ENCODE measurements at places on chromosomes 5 and 9. TPM values are rescaled to one million over a fixed set of nuclear protein-coding genes. Genes with fewer than 3 reads are reported as not detected.

Gene AQP3
- total RNA-seq = 47.7 TPM

DNA sequence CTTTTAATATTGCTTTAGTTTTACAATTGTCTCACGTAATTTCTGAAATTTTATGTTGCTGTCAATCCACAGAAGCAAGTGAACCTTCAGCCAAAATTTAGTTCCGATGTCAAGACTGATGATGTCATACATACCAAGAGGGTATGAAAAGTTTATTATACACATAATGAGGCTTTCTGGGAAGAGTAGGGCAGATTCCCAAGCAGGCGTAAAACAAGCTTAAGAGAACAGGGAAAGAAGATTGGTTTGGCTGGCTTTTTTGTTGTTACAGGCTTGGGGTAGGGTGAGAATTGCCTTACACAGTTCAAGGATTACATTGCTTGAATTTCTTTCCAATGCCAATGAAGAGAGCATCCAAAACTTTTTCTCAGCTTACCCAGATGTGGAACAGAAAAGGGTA is 1962.9 kb upstream of the CDH6 start:
- DNase-seq = no peak

Gene CKMT2
- not detected for total RNA-seq

DNA sequence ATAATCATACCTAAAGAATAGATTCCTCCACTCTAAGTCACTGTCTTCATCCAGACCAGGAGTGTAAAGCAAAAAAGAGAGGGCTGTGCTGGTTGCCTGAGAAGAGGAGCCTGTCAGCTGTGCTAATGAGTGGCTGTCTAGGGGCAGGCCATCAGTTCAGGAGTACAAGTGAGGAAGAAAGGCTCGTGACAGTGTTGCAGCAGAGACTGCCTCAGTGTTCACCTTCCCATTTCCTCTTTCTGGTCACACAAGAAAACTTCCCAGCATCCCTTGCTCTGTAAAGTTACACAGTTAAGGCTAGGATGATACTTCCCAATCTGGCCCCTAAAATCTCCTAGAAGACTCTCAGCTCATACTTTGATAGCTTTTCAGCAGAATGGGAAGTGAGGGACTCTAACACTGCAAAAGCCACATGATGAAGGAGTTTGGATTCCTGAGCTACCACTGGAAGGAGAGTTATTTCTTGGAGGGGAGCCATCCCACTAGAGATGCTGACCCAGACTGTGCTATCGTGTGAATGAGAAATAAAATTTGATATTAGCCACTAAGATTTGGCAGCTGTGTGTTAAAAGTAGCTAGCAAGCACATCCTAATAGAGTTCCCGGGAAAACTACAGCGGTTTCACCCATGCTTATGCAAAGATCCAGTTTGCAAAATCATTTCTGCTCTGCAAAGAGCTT is 67.1 kb downstream of the ADAMTS12 start:
- no peak for DNase-seq

Gene ABCA1
- 34.2 TPM for total RNA-seq

GRCh38 chr9:14640294-14640693 is 52.9 kb downstream of the ZDHHC21 start:
- DNase-seq = no peak

GRCh38 chr9:131263701-131264100 is 12.6 kb downstream of the FAM78A start:
- DNase-seq = no peak

DNA sequence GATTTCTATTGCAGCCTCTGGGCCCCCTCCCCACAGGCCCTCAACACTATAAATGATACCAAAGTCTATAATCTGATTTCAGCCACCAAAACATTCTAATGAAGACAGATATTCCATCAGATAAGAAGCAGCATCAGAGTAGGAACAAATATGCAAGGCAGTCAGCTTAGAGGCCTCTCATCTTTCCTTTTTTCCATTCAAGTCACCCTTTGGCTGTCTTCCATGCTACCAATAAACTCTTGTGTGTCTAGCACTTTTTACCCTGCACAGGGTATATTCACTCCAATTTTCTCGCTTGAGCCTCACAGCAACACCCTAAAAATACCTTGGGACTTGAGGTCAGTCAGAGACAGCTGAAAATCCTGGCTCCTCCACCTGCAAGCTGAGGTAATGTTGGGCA is 193.7 kb downstream of the BRINP1 start:
- DNase-seq = no peak

DNA sequence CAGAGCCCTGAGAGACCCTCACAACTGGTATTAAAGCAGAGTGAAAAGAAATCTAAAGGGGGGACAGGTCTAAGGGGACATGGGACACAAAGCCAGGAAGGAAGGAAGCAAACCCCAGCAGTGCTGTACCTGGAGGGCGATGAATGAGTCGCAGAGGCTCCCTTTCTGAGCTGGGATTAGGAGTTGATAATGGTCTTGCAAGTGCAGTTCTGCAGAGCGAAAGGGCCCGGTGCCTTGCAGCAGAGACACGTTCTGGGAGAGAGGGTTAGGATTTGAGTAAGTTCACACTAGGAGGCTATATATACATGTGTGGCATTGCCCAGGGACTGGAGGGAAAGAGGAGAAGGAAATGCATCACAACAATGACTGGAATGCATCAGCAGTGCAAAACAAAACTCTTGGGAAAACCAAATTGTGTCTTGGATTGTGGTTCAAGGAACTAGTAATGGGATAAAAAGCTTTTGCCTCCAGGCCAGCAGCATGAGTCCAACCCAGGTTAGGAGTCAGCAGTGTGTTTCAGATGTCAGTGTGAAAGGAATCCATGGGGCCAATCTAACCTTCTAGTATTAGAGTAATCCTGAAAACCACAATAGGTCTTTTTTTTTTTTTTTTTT is 38.8 kb upstream of the LIFR start:
- peak; percentile 46 for DNase-seq

DNA sequence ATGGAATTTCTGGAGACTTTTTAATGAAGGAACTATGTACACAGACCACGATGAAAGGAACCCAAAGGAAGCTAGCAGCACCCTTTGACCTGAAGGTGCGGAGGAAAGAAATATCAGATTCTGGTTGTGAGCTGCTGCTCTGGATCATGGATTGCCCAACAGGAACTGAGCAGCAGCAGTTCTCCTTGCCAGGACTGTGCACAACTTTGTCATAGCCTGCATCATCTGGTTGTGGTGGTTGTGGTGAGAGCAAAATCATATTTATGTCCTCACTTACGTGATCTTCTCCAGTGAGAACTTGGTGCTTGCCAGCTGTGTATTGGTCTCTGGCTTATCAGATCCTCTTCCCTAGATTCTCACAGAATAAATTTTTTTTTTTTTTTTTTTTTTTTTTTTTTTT is 70.7 kb upstream of the LPAR1 start:
- DNase-seq = no peak

DNA sequence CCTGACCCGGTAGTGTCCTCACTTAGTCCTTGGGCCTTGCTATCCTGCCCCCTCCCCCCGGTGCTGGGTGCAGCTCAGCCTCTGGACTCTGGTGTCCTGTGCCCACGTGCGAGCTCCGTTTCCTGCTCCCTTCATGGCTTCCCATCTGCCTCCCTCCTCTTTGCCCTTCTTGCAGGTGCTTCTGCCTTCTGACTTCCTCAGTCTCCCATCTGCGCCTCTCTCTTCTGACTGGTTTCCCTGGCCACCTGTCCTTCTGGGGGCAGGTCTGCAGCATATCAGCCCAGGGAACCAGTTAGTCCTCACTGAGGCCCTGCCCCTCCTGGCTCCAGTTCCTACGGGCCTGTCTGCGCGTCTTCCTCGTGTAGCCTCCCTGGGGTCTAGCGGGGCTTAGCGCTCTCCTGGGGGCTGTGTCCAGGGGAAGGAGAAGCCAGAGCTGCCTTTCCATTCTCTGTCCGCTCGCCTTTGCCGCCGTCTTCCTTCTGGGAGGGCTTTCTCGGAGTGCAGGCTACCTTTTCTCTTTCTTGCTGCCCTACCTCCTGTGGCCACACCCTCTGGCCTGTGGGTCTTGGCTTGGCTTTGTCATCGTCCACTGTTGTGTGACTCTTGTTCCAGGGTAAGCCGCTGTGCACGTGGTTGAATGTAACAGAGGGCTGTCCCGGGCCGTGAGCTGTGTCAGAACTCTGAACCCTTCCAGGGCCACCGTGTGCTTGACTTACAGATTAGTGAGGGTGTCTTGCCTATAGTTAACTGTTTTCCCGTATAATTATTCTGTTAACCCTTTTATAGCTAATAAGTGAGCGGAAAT is 51.8 kb downstream of the EHMT1 start:
- DNase-seq = peak; percentile 12

- DNase-seq = no peak
Measured at GRCh38 chr5:93599001-93599379, 16.0 kb downstream of the NR2F1 start.

Gene CDO1
- total RNA-seq = not detected

- no peak for DNase-seq
Measured at GRCh38 chr5:5360941-5361520, 61.4 kb upstream of the ICE1 start.

GRCh38 chr5:169052207-169052606 is 248.7 kb downstream of the SLIT3 start:
- no peak for DNase-seq

GRCh38 chr5:83364312-83365299 is 106.9 kb upstream of the VCAN start:
- DNase-seq = no peak

Gene MEGF10
- total RNA-seq = 0.26 TPM

- no peak for DNase-seq
Measured at GRCh38 chr9:4324513-4324912, 24.6 kb upstream of the GLIS3 start.

Gene BRD8
- 15.0 TPM for total RNA-seq

GRCh38 chr5:172076761-172077244 is 70.4 kb upstream of the FBXW11 start:
- no peak for DNase-seq

DNA sequence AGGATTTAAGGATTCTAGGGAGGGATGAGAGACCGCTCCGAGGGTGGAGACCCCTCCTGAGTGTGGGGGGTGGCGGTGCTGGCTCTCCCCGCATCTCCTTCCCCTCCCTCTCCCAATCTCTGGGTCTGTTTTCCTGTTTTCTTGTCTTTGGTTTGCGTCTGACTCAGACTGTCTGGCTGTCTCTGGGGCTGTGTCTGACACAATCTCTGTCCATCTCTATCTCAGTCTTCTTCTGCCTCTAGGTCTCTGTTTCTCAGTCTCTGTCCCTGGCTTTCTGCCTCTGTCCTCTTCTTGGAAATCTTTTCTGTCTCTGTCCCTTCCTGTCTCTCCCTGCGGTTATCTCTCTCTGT is 196 bp upstream of the GRM6 start:
- DNase-seq = no peak

DNA sequence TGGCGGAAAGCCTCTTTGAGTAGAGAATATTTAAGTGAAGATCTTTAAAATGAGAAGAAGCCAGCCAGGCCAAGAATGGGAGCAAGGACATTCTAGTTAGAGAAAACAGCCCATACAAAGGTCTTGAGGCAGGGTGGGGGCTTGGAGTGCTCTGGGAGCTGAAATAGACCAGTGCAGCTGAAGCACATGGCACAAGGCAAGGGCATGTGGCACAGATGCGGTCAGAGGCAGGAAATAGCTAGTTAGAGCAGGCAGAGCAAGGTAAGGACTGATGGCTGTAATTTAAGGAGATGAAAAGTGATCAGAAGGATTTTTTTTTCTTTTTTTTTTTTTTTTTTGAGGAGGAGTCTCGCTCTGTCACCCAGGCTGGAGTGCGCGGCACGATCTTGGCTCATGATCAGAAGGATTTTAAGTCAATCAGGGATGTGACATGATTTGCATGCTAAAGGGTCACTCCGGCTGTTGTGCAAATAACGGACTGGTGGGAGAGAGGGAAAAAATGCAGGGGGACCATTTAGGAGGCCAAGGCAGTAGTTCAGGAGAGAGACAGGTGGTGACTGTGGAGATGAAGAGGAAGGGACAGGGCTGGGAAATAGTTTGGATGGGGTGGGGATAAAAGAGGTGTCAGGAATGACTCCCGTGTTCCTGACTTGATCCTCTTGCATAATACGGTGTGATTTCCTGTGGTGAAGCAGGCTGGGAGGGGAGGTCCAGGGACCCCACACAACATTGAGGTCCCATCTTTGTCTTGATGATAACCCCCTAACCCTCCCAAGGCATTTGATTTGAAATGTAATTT is 207.6 kb downstream of the HSPA4 start:
- no peak for DNase-seq

Gene IFNB1
- 0.26 TPM for total RNA-seq

Gene GLDC
- total RNA-seq = not detected

GRCh38 chr9:68847765-68848164 is 142.7 kb downstream of the PIP5K1B start:
- no peak for DNase-seq

DNA sequence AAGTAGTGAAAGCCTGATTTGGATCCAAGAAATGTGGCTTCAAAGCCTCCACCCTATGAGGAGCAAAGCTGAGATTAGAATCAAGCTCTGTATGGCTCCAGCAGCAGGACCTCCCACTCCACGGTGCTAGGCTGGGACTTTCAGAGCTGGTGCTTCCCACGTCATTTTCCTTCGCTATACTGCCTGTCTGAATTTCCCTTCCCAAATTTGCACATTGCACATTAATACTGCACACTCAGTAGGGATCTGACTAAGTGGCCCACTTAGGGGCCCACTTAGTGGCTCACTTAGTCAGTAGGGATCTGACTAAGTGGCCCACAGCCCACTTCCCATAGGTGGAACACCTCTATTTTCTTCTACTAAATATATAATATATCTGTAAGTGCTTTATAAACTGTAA is 14.1 kb upstream of the SPDL1 start:
- no peak for DNase-seq

DNA sequence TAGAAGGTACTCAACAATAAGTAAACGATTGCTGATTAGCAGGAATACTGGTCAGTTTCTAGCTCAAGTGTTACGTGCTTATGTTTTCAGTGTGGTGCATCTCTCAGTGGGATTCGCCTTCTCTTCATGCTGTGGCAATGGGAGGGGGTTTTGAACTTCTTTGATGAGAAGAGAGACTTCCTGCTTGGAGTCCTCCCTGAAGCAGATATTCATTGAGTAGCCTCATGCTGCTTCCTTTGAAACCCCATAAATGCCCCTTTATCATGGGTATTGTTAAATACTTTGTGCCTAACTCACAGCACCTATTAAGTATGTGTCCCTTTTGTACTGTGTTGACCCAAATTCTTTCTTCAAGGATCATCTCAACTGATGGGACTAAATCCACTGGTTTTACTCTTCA is 116.5 kb downstream of the DOCK8 start:
- DNase-seq = no peak

DNA sequence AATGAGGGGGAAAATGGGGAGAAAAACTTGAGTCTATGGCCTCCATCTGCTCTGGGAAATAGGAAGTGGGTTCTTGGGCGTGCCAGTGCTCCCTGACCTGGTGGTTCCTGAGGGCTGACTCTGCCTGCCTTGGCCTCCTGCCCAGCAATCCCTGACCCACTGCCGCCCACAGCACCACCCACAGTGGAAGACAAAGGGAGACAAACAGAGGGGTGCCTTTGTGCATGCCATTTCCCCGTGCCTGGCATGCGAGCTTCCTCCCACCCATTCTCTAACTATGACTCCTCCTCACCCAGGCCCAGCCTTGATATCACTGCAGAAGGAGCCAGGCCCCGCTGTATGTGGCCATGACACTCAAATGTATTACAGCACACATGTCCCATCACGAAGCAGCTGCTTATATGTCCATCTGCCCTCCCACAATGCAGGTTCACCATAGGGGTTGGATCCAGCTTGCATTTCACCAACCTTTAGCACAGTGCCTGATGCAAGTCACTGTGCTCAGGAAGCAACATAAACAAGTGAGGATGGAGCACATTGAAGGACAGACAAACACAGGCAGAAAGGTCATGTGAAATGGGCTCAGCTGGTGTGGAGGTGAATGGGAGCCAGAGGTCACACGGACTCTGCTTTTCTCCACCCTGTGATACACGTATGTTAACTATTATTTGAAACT is 84.4 kb downstream of the ADRB2 start:
- DNase-seq = peak; percentile 81

Data from bronchial epithelial cell (primary cell).